ENCODE measurements at places on chromosomes 4 and X.

DNA sequence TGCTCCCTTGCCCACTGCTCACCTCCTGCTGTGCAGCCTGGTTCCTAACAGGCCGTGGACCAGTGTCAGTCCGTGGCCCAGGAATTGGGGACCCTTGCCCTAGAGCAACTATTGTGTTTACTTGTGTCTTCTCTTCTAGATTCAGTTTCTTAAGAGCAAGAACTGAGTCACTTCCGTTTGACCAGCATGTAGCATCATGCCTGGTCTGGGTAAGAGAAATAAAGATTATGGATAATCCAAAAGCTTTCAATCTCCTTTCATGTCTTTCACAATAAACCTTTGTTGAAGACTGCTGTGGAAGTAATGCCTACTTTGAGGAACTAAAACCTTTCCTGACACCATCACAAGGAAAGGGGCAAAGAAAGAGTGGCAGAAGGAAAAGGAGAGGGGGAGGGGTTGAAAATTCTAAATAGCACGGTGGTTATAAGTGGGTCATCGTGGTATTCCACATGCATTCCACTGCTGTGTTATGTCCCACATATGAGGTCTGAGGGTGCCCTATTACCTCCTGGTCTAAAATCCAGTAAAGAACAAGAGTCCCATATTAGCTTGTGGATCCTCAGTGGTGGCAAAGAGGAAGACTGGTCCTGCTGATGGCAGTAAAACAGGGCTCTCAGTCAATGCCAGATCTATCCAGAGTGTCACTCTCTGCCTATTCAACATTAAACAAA is 133.4 kb downstream of the RASL11B start:
- DNase-seq = no peak

DNA sequence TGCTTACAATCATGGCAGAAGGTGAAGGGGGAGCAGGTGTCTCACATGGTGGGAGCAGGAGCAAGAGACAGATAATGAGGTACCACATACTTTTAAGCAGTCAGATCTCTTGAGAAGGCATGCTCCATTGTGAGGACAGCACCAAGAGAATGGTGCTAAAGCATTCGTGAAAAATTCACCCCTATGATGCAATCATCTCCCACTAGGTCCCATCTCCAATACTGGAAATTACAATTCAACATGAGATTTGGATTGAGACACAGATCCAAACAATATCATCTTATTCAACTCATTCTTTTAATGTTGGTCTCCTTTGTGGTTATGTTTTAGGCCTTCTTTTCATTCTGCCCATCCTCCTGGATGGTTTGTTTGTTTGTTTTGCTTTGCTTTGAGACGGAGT is 54.1 kb upstream of the PDLIM5 start:
- DNase-seq = no peak

GRCh38 chr4:55312489-55313101 is 33.4 kb upstream of the SRD5A3 start:
- DNase-seq = peak; percentile 82

DNA sequence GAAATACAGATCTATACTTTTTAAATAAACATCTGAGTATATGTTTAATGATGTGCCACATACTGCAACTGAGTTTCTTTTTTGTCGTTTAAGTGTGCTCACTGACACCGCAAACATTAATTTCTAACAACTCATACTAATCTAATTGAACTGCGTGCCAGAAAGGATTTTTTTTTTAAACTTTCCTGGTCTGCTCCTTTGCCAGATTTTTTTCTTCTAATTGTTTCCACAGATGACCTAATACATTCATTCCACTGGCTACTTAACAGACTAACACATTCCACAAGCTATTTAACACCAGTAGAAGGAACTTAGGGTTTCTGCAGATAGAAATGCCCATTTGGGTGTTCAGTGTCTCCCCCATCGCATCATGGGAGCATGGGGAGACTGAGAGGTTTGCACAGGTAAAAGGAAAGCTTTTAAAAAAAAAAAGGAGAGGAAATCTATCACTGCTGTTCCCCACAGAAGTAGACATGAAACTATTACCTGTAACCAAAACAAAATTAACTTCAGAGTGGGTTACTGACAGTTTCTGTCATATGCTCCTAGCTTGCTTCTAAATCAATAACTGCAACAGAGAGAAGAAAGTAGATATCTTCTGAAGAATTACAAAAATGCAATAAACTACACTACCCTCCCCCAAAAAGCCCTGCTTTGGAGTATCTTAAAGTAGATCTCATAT is 31.6 kb downstream of the SH3KBP1 start:
- DNase-seq = no peak

- no peak for DNase-seq
These were observed 141.8 kb downstream of the MXRA5 start for GRCh38 chrX:3204606-3205005.

GRCh38 chrX:33045245-33045644 is 166.1 kb downstream of the DMD start:
- DNase-seq = no peak

GRCh38 chrX:63918611-63919010 is 133.6 kb upstream of the ARHGEF9 start:
- DNase-seq = no peak

- no peak for DNase-seq
These were observed 46.4 kb downstream of the APOO start for GRCh38 chrX:23861215-23861896.

DNA sequence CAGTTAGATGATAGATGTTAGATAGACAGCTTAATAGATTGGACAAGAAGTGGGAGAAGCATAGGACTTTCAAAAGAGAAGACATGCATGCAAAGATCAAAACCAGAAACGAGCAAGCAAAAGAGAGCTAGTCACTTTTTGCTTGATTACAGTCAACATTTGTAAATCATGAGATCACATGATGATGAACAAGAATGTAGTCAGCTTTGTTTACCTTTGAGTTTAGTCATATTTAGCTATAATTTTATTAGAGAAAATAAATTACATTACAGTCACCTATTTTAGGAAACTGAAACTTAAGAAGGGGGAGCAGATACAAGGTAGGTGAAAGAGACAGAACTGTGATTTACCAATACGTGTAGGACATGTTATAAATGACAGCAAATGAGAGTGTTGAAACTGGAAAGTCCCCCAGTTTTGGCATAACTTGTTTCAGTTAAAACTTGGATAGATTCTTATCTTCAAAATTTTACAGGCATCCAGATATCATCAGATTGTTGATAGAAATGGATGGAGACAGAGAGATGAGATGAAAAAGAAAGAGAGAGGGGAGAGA is 1083.1 kb upstream of the PCDH10 start:
- DNase-seq = no peak

GRCh38 chr4:88018466-88018865 is 11.0 kb downstream of the PKD2 start:
- DNase-seq = no peak

DNA sequence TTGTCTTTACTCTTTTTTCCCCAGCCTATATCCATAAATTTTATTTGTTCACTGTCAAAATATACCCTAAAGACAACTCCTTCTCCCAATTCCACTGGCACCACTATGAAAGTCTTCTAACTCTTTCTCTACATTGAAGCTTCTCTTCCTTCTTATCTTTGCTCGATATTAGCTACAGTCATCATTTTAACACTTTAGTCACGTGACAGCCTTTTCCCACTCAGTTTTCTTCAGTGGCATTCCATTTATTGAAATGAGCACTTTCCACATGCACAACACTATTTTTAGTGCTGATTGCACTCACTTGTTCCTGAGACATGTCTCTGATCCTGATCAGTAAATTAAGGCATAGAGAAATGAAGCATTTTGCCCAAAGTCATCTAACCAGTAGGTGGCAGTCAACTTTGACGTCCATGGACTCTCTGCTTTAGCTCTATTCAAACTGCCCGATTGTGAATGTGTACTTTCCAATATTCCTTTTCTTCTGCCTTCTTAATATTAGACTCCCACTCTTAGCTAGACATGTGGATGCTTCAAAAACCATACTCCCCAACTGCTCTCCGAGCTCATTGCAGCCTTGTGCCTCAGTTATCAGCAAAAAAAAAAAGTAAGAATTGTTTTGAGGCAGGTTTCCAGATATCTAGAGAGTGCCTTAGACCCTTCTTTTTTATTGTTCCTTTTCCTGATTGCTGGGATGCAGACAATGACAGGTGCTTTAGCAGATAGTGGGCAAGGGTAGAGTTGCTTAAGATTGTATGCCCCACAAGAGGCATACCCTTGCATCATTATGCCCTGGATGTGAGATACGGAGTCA is 394.4 kb upstream of the ADGRL3 start:
- peak; percentile 28 for DNase-seq

GRCh38 chrX:31981546-31982062 is 909.8 kb upstream of the FTHL17 start:
- DNase-seq = no peak

GRCh38 chr4:119624356-119624755 is 4.2 kb downstream of the PDE5A start:
- no peak for DNase-seq

DNA sequence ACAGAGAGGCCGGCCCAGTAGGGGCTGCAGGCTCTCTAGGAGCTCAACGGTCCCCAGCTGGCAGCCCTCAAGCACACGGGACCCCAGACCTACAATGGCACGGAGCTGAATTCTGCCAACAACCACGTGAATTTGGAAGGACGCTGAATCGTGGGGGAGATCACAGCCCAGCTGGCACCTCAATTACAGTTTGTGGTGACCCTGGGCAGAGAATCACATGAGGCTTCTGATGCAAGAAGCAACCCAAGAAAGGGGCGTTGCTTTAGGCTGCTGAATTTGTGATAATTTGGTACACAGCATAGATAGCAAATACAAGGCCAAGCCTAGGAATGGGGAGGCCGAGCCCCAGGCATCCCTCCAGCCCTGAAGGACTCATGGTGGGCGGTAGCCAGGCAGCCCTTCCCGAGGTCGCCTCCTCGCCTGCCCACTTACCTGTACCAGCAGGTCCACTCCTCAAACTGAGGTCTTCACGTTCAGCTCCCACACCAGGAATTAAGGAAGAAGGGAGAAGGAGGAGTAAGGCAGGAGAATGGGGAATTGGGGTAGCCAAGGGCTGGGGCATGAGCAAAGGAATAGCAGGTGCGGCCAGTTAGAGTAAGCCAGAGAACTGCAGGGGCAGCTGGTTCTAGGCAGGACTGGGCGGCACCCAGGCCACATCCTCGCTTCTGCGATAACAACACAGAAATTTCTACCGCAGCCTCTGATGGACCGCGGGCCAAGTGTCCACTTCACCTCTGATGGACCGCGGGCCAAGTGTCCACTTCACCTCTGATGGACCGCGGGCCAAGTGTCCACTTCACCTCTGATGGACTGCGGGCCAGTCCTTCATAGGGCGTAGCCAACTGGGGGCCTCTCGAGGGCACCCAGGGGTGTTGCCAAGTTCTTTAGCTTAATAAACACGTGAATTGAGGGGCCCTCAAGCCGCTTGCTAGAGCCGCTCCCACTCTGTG is 23.4 kb upstream of the HTRA3 start:
- DNase-seq = no peak

GRCh38 chrX:78725287-78725686 is 22.2 kb upstream of the LPAR4 start:
- no peak for DNase-seq

DNA sequence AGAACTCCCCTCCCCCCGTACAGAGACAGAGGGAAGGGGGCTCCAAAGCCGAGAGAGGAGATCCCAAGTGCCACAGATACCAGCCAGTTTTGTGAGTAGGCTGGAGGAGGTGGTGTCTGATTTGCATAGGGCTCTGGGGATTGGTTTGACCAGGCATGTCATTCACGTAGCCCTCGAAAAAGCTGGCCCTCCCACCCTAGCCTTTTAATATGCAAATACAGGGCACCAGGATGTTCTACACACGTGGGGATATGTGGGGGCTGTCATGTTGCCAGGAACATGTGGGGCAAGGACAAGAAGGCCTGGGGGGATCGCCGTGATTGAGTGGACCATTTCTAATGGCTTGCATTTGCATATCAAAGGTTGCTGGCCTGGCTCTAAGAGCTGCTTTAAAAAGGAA is 272.9 kb downstream of the PPP1R2C start:
- DNase-seq = no peak

DNA sequence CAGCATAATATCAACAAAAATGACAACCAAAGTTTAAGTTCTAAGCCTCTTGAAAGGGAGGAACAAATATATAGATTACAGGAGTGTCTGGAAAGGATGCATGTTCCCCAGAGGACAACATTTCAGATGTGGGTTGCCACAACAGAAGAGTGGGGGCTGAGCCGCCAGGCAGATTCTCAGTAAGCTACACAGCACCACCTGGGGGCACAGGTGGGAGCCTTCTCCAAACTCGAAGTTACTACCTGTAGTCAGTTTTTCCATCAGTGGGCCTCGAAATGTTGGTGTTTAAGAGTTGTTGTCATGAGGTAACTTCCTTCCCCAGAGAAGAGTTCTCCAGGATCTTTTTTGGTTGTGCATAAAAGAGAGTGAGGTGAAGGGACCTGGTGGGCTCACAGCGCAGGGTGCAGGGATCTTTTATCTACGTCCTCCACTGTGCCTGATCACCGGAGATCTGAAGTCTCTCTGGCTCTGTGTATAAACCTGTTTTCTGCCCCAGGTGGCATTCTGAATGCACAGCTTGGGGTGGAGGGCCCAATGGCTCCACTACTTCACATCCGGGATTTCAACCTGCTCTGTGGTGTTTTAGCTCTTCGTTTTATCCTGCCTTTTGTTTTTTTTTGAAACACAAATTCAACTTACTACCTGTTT is 58.4 kb upstream of the STS start:
- DNase-seq = no peak

GRCh38 chr4:86330961-86331742 is 28.7 kb downstream of the MAPK10 start:
- DNase-seq = no peak

GRCh38 chr4:95676190-95676589 is 127.4 kb upstream of the UNC5C start:
- no peak for DNase-seq

GRCh38 chr4:68373513-68373912 is 23.6 kb upstream of the YTHDC1 start:
- no peak for DNase-seq

DNA sequence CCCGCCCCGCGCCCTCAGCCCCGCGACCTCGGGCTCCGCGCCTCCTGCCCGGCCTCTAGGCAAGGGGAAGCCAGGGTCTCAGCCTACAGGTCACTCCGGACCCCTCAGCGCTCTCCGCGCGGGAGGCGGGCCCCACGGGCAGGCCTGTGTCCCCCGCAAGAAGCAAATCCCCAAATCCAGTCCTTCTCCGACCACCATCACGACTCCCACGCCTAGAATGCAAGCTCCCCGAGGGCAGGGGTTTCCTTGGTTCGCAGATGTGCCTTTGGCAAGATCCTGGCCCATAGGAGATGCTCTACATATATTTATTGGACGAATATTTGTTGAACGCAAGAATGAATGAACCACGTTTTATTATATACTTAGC is 260 bp upstream of the CCDC149 start:
- no peak for DNase-seq

- no peak for DNase-seq
These were observed 37.6 kb downstream of the TAB3 start for GRCh38 chrX:30851449-30851848.
